T-helper 1 cell (primary cell): ENCODE measurements at places on chromosomes 3 and 15.
A peak's percentile ranks its signal among the peaks of the same experiment; 100 is the strongest.

- DNase-seq = no peak
Measured at GRCh38 chr15:29568840-29569532, 253.3 kb downstream of the TJP1 start.

- no peak for DNase-seq
Measured at GRCh38 chr3:64741341-64741740, 53.5 kb upstream of the ADAMTS9 start.

- no peak for DNase-seq
Measured at GRCh38 chr3:140651287-140651686, 26.6 kb upstream of the TRIM42 start.

DNA sequence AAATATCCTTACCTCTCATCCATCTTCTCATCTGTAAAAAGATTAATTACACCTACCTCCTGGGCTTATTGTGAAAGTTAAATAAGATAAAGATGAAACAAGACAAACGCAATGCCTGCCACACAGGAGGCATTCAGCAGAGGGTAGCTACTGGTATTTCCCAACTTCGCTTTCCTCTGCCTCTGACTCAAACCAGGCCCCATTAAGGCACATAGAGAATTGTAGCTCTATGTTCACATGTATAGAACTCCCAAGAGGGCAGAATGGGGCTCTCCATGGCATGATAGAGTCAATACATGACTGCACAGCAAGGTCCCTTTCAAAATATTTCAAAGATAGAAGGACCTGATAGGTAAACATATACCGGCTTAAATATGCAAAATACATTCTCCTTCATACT, 1.4 kb downstream of the LYSMD2 start:
- no peak for DNase-seq

- DNase-seq = no peak
Measured at GRCh38 chr3:125375950-125376679, 990 bp upstream of the ZNF148 start.

DNA sequence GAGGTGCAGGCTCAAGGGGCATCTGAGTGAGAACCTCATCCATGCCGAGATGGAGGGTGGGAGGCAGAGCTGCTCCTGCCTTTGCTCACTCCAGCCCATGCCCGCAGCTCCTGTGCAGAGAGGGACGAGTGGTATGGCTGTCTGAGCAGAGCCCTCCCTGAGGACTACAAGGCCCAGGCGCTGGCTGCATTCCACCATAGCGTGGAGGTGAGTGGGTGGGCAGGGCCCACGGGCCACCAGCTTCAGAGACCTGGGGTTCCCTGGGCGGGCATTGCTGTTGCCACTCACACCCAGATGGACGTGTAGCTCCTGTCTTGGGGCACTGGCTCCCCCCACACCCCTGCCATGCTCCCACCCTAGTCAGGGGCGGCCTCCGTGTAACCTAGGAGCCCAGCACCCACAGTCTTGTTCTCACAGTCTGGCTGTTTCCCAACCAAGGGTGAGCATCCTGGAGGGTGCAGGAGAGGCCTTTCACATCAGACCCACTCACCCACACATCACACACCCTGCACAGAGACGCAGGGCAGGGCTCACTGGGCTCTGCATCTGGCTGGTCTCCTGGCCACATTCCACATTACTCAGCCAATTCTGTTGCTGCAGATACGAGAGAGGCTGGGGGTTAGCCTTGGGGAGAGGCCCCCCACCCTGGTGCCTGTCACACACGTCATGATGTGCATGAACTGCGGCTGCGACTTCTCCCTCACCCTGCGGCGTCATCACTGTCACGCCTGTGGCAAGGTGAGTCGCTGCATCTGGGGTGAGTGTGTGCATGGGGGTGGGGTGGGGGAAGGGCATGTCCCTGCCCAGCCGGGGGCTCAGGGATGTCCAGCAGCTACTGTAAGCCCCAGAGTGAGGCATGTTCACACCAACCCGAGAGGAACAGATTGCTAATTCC, 25.3 kb upstream of the NR2C2 start:
- no peak for DNase-seq

GRCh38 chr3:35789042-35789831, 149.9 kb downstream of the ARPP21 start:
- DNase-seq = no peak

GRCh38 chr3:162391301-162391700, 894.7 kb downstream of the OTOL1 start:
- no peak for DNase-seq

DNA sequence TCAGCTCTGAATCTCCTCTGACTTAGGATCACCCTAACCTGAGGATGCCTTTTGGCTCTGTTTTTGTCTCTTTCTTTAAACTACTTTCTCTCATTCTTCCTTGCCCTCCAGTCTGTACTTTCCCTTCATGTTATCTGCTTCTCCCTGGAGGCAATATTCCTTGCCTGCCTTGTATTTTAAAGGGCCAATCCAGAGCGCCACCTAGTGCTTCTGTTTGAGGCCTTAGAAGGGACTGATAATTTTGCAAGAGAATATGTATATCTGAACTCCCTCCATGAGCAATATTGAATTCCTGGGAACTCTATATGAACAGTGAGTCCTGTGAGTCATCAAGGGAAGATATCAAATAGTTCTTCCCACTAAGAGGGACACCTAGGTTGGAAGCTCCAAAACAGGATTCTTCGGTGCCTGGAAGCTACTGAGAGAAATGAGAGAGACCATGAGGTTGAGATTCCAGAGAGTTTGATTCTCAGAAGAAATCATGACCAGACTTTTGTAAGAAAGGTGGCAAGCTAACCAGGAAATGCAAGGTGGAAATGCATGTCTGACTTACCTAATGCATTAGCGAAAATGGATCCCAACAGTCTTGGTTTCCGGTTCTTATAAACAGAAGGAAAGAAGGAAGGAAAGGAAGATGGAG, 203.8 kb upstream of the CD96 start:
- peak; percentile 51 for DNase-seq

GRCh38 chr3:194308601-194309449, 42.3 kb downstream of the CPN2 start:
- DNase-seq = no peak

- no peak for DNase-seq
Measured at GRCh38 chr15:50549326-50549725, 2.9 kb upstream of the USP50 start.

DNA sequence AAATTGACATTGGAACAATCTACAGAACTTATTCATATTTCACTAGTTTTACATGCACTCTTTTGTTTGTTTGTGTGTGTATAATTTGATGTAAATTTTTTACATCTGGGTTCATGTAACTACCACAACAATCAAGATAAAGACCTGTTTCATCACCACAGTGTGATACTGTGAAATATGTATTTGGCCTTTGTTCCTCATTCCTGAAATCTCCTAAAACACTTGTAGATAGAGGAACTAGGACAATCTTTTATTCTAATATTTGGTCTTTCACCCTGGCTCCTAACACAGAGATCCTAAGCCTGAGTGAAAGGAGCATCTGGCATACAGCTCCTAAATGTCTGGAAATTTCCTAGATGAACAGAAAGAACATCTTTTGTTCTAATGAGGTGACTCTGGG, 155.0 kb upstream of the GPR149 start:
- no peak for DNase-seq

GRCh38 chr3:24400015-24400414, 94.6 kb downstream of the THRB start:
- no peak for DNase-seq

DNA sequence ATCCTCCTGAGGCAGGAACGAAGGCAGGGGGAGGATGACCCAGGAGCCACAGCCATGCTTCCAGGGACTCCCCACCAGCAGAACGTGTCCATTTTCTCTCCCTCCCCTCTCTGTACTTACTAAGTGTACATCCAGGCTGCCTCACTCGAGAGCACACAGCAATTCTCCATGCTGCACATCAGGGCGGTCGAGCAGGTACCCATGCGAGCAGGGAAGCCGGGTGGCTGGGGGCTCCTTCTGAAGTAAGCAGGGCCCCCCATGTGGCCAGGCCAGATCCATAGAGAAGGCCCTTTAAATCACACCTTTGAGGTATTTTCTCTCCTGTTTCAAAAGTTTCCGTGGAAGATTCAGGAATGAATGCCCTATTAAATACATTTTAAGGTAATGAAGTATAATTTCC, 41.2 kb upstream of the SLC6A11 start:
- no peak for DNase-seq

DNA sequence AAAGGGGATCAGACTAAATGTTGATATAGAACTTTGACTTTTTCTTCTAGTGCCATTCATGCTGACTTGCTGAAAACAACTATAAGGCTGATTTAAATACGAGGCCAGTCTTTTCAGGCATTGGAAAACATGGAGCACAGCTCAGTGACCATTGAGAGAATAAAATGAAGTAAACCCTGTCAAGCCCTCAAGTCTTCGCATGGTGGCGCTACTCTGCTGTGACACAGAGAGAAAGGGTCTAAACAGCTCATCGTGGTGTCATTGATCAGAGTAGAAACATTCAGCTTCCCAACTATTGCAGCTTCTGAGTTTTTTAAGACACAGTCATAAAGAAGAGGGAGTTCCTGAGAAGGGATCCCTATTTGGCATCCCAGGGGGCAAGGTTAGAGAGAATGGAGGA, 716.2 kb downstream of the DIPK2A start:
- no peak for DNase-seq

- no peak for DNase-seq
Measured at GRCh38 chr3:134054231-134054630, 24.5 kb upstream of the SLCO2A1 start.

GRCh38 chr3:31196881-31197364, 302.5 kb upstream of the GADL1 start:
- DNase-seq = no peak

GRCh38 chr15:66153549-66154415, 99.8 kb downstream of the MEGF11 start:
- DNase-seq = no peak

- DNase-seq = no peak
Measured at GRCh38 chr15:51838270-51838669, 8.8 kb downstream of the TMOD3 start.

DNA sequence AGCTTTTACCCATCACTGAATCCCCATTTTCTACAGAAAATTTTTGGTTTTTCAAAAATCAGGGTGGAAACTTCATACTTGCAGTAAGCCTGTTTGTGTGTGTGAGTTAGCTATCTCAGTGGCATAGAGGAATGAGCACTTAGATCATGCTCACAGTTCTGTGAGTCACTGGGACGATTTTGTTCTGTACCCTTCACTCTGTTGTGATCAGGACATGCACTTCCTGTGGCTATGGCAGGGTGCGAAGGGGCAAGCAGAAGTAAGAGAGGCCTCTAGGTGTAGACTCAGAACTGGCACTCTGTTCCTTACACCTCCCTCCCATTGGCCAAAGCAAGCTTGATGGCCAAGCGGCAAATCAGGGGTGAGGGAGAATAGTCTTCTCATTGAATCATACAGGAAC, 11.6 kb downstream of the NIPA2 start:
- no peak for DNase-seq

DNA sequence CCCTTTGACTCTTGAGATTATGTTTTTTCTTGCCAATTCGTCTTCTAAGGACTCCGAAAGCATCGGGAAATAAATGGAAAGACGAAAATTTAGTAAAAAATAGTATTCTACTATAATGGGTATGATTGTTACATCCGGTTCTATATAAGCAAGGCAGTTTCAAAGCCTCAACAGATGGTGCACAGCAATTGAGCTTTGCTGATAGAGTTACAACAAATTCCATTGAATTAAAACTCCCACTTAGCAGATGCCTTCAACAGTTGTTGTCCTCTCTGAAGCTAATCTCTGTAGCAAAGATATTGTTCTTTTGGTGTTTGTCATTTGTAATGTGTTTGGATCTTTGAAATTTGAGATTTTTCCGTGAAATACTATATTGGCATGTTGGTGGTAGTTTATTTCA, 16.1 kb upstream of the GHSR start:
- no peak for DNase-seq

DNA sequence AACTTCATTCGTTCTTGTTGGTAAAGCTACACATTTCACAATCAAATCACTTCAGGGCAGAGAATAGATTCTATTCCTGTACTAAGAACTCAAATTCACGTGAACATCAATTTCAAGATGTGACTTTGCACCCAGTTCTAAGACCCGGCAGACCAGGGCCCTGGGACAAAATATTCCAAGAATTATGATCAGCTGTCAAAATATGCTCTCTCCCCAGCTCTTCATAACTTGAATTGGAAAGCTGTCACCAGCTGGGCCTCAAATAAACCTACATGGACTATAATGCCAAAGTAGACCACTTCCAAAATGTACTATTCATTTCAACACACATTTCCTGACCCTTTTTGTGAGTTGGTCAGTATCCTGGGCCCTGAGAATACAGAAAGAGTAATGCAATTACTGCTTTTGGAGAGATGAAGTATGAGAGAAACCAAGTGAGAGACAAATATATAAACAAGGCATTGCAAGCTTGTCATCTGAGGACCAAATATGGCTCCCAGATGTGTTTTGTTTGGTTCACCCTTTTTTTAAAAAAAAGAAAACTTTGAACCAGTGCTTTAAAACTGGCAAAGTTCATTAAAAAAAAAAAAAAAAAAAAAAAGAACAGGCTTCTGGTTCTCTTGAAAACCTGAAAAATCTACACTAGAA, 14.9 kb downstream of the MAGI1 start:
- DNase-seq = no peak

- no peak for DNase-seq
Measured at GRCh38 chr3:13272831-13273603, 147.1 kb downstream of the NUP210 start.

GRCh38 chr3:129224984-129225393, 24.4 kb upstream of the COPG1 start:
- DNase-seq = no peak

- no peak for DNase-seq
Measured at GRCh38 chr3:141452045-141452444, 34.8 kb upstream of the RASA2 start.

DNA sequence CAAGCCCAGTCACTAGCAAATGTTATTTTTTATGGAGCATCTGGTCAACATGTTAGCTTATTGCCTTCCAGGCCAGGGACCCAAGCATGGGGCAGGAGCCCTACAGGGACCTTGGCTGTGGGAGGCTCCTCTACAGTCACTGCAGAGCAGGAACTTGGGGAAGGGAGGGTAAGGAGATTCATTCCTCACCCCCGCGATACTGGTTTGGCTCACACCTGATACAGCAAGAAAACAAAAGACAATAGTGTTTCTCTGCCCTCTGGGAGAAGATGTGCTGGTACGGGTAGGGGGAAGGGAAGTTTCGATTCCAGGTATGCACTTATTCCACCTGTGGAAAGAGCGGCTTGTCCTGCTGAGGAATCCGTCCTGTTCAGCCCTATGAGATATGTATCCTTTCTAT, 77.6 kb downstream of the SLC12A8 start:
- no peak for DNase-seq

DNA sequence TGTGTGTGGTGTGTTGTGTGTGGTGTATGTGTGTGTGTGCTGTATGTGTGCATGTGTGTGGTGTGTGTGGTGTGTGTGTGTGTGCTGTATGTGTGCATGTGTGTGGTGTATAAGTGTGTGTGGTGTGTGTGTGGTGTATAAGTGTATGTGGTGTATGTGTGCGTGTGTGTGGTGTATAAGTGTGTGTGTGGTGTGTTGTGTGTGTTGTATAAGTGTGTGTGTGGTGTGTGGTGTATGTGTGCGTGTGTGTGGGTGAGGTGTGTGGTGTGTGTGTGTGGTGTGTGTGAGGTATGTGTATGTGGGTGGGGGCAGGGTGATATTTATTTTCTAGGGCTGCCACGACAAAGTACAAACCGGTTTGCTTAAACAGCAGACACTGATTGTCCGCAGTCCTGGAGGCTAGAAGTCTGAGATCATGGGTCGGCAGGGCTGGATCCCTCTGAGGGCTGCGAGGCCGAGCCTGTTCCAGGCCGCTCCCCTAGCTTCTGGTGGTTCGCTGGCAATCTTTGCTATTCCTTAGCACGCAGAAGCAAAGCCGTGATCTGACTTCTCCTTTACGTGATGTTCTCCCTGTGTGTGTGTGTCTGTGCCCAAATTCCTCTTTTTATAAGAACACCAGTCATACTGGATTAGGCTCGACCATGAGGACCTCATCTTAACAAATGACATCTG, 160.2 kb downstream of the XXYLT1 start:
- no peak for DNase-seq
